Bladder microvascular endothelial cell (primary cell): ENCODE measurements at places on chromosomes 12 and 14. TPM values are rescaled to one million over a fixed set of nuclear protein-coding genes. Genes with fewer than 3 reads are reported as not detected.

ASB2 gene
- total RNA-seq, result 0.32 TPM in 1 of 2 replicates, not detected in the other

LRRIQ1 gene
- under 0.01 and 0.57 TPM in 2 replicates for total RNA-seq

OTX2 gene
- total RNA-seq, result not detected in 2 replicates

POTEG gene
- not detected in 2 replicates for total RNA-seq

RPS6KL1 gene
- 7.0 and 15.9 TPM in 2 replicates for total RNA-seq

MAP3K9 gene
- total RNA-seq, result 0.13 TPM in 1 of 2 replicates, not detected in the other

RTL1 gene
- total RNA-seq, result not detected in 2 replicates

CCDC175 gene
- not detected in 2 replicates for total RNA-seq

CNTN1 gene
- not detected in 2 replicates for total RNA-seq

ARHGAP9 gene
- under 0.01 TPM in 1 of 2 replicates, not detected in the other for total RNA-seq

SERPINA4 gene
- not detected in 2 replicates for total RNA-seq

IL22 gene
- total RNA-seq, result not detected in 2 replicates

SRGAP1 gene
- total RNA-seq, result 2.9 and 7.6 TPM in 2 replicates

SIRT4 gene
- total RNA-seq, result 1.1 and 1.8 TPM in 2 replicates

TOMM20L gene
- not detected in 2 replicates for total RNA-seq

INHBC gene
- total RNA-seq, result not detected in 2 replicates

FBXL14 gene
- 10.7 and 17.1 TPM in 2 replicates for total RNA-seq

RHOJ gene
- total RNA-seq, result 58.1 and 312 TPM in 2 replicates

CD163 gene
- not detected in 2 replicates for total RNA-seq

INF2 gene
- 56.7 and 122 TPM in 2 replicates for total RNA-seq

NTS gene
- under 0.01 TPM in 1 of 2 replicates, not detected in the other for total RNA-seq

SLC39A9 gene
- total RNA-seq, result 58.8 and 114 TPM in 2 replicates

DIO2 gene
- under 0.01 and 0.19 TPM in 2 replicates for total RNA-seq

HOXC9 gene
- total RNA-seq, result 0.16 and 0.94 TPM in 2 replicates

HOXC6 gene
- 0.25 TPM in 1 of 2 replicates, not detected in the other for total RNA-seq

CLEC14A gene
- total RNA-seq, result 122 and 339 TPM in 2 replicates

SERPINA9 gene
- not detected in 2 replicates for total RNA-seq

CRIP1 gene
- total RNA-seq, result 0.25 and 4.5 TPM in 2 replicates
